ENCODE measurements at places on chromosomes 7 and 10. TPM values are rescaled to one million over a fixed set of nuclear protein-coding genes. Genes with fewer than 3 reads are reported as not detected.
A peak's percentile ranks its signal among the peaks of the same experiment; 100 is the strongest.

The EGR2 gene
- 0.41 TPM for total RNA-seq

The POMZP3 gene
- 12.2 TPM for total RNA-seq

The NUTM2B gene
- total RNA-seq = 5.3 TPM

The MEOX2 gene
- total RNA-seq = 0.26 TPM

The GIMAP4 gene
- total RNA-seq = 0.38 TPM

The COX15 gene
- 41.3 TPM for total RNA-seq

The PPP1R17 gene
- total RNA-seq = 90.2 TPM

The FRMPD2 gene
- total RNA-seq = 0.87 TPM

The PKD2L1 gene
- total RNA-seq = 0.19 TPM

The AGAP5 gene
- 10.6 TPM for total RNA-seq

The RBP4 gene
- total RNA-seq = 0.36 TPM

The OGDHL gene
- 12.9 TPM for total RNA-seq

The TRPV6 gene
- 0.32 TPM for total RNA-seq

The OIT3 gene
- total RNA-seq = not detected

The TMEM176B gene
- total RNA-seq = 3.7 TPM

The MTPN gene
- 116 TPM for total RNA-seq

The ZPBP gene
- total RNA-seq = not detected

DNA sequence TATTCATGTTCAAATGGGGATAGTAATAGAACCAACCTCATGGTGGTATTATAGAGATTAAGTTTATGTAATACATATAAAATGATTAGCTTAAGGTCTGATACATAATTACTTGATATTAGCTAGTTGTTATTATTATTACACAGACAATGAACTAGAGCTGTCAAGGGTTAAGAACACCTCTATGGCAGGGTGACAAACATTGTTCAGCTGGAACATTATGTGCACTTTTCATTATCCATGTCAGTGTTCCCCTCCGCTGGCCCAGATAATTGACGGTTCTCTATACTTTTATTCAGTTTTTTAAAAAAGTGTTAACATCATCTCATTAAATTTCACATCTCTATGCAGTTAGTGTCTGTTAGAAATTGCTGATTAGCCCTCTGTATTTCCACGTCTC, 142.1 kb downstream of the CDK14 start:
- ATAC-seq = no peak

DNA sequence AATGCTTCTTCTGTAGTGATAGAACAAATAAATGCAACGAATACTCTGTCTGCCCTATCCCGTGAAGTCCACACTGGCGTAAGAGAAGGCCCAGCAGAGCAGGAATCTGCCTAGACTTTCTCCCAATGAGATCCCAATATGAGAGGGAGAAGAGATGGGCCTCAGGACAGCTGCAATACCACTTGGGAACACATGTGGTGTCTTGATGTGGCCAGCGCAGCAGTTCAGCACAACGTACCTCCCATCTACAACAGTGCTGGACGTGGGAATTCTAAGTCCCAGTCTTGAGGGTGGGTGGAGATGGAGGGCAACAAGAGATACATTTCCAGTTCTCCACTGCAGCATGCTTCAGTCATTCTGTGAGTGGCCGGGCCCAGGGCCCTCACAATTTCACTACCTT, 45.8 kb downstream of the FIGNL1 start:
- no peak for ATAC-seq

DNA sequence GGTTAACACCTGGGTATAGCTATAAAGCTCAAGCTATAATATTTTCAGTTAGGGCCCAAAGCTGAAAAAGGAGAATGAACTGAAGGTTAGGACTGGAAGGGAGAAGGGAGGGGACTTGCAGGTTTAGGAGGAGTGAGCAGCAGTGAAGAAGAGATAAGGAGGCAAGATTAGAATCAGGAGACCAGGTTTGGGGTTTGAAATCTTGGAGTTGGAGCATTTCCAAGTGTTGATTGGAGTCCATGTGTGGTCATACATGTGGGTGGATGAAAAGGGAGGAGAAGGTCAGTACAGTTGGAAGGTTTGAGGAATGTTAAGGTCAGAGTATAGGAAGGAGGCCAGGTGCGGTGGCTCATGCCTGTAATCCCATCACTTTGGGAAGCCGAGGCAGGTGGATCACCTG, 8.6 kb upstream of the ANLN start:
- no peak for ATAC-seq

GRCh38 chr7:142553216-142553615, 196.1 kb upstream of the PRSS1 start:
- no peak for ATAC-seq

- peak; percentile 81 for ATAC-seq
Observed at GRCh38 chr7:129824291-129825208, 128.2 kb downstream of the UBE2H start.

- no peak for ATAC-seq
Observed at GRCh38 chr7:158524749-158525635, 62.6 kb downstream of the PTPRN2 start.

GRCh38 chr10:79048639-79049550, 19.9 kb upstream of the ZMIZ1 start:
- no peak for ATAC-seq

- ATAC-seq = no peak
Observed at GRCh38 chr10:82289945-82290344, 415.0 kb downstream of the NRG3 start.

DNA sequence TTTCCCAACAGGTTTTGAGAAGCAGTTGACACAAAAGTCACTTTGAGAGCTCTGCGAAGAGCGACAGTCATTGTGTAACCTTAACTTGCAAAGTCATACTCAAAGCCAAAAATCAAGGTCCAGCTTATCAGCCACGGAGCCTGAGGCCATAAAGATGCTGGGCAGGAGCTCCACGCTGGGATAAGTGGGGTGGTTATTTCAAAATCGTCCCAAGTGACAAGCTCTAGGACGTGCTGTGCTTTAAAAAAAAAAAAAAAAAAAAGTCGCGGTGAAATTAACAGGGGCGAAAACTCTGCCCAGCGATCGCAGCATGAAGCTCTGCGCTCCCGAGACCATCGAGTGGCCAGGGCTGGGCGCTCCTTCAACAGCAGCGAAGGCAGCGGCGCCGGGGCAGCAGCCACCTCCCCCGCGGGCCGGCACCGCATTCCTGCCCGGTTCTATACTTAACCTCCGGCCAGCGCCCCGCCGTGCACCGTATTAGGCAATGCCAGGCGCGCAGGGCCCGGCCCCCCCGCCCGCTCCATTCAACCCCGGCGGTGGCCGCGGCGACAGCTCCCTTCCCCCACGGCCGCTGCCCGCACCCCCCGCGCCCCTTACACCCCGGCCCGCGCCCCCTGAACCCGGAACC, 657 bp downstream of the HACD1 start:
- peak; percentile 72 for ATAC-seq

- ATAC-seq = peak; percentile 40
Observed at GRCh38 chr7:95686109-95686508, 86.2 kb upstream of the DYNC1I1 start.

- ATAC-seq = peak; percentile 100
Observed at GRCh38 chr10:84156768-84157167, 16.8 kb upstream of the GPR15LG start.

GRCh38 chr7:2651336-2651735, 19.6 kb downstream of the TTYH3 start:
- no peak for ATAC-seq

- no peak for ATAC-seq
Observed at GRCh38 chr10:58660575-58661255, 148.0 kb downstream of the BICC1 start.

- no peak for ATAC-seq
Observed at GRCh38 chr7:70563960-70564359, 568.0 kb upstream of the GALNT17 start.

- peak; percentile 57 for ATAC-seq
Observed at GRCh38 chr7:144818511-144818910, 17.3 kb downstream of the TPK1 start.

GRCh38 chr10:30357806-30358205, 8.7 kb upstream of the MTPAP start:
- ATAC-seq = no peak

DNA sequence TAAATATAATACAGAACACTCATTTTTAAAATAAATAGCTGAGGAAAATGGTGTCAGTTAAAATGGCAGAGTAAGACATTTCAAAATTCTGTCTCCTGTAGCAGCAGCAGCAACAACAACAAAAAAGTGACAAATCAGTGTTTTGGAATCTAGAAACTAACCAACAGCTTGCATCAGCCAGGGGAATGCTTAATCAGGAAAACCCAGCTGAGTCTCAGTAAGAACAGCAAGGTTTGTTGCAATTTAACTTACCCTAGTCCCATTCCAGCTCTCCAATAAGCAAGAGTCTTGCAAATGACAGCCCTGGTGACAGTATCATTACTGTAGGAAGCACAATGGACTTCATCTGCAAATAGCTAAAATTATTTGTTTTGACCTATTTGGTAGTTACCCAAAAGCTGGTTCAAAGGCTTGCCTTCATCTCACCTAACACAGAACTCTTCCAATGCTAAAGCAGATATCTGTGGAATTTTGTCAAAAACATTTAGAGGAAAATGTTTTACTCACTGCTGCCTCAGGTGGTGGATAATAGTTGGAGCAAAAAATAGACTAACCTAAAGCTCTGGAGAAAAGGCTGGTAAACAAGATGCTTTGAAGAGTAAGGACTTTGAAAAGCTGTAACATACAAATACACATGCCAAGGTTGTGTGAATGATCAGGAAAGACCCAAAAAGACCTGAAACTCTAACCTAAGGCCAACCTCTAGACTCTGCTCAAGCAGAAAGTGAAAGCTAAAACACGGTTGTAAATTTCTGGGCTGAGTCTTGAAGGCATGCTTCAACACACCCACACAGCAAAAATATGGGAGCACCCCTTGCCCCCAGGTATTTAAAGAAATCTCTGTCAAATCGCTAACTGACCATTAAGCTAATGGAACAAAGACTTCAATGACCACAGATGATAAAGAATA, 9.9 kb upstream of the ARHGAP22 start:
- ATAC-seq = no peak

DNA sequence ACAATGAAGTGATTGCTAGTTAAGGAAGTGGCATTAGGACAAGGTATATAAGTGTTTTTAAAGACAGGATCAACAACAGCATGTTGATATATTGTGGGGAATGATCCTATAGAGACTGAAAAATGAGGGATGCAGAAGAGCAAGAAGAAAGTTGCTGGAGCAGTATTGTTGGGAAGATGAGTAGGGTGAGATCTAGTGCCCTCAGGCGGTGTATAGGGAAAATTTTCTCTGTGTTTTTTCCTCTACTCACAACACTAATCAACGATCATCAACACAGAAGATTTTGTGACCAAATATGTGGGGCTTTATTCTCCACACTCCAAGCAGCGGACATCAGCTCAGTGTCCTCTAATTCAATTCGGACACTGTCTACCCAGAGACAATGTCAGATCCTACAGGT, 9.6 kb upstream of the PTTG1IP2 start:
- ATAC-seq = no peak

GRCh38 chr10:121375172-121375571, 223.1 kb downstream of the FGFR2 start:
- ATAC-seq = no peak
